ENCODE measurements at places on chromosomes 4 and X.

DNA sequence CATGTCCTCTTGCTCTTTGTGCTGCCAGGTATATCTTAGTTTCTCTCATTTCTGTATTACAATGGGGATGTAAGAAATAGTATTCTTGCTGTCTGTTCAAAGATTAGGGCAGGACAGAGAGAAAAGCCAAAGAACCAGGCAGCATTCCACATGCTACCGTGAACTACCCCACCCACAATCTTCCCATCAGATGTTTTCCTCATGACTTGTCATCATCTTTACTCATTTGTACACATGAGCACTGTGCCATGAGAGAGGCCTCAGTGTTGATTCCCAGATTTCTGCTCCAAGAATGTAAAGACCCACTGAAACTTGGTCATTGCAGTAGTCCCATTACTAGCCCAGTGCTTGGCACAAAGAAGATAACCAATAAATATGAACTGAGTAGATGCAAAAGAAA lies 354.6 kb upstream of the RASGEF1B start:
- DNase-seq, result no peak

DNA sequence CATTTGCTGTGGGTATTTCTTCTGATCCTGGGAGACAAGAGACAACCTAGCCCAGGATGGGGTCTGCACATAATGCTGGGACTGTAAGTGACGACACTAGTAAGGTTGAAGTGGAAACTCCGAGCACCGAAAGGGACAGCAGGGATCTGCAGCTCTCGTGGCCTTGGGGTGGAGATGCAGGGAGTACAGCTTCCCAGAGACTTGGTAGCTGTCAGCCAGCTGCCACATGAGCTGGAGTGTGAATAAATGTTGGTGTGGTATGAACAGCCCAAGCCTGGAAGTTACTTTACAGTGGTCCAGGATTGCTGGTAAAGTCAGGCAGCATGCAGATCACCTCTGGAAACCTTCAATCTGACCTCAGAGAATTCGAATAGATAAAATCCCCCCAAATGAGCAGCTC lies 97.6 kb downstream of the FAM193A start:
- DNase-seq, result no peak

DNA sequence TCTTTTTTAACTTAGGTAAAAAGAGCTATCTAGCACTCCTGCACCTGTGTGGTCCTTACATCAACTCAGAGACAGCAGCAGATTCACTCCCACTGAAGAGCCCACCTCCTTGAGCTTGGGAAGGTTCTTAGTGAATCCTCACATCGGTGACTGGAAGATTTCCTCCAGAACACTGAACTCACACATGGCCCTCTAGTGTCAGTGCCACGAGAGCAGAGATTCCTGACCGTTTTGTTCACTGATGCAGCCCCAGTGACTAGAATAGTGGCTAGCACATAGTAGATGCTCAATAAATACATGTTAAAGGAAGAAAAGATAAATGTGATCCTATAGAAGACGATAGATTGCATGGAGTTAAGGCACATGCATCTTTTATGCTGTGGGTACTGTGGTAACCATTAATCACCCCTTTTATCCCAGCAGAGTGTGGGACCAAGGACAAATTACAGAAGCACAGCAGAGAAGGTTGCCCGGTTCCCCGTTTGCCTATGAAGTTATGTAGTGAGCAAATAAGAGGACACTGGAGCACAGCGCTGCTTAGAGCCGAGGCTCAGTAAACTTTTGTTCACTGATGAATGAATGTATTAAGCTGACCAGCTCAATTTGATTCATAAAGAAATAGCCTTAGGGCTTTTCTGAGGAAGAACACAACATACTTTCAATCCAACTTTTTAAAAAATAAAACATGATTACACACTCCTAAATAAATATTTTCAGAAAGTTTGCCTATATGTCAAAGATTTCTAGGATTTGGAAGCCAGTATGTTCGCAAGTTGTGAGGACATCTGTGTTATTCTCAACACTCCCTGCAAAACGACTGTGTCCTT lies 8.7 kb downstream of the GASK1B start:
- DNase-seq, result no peak

DNA sequence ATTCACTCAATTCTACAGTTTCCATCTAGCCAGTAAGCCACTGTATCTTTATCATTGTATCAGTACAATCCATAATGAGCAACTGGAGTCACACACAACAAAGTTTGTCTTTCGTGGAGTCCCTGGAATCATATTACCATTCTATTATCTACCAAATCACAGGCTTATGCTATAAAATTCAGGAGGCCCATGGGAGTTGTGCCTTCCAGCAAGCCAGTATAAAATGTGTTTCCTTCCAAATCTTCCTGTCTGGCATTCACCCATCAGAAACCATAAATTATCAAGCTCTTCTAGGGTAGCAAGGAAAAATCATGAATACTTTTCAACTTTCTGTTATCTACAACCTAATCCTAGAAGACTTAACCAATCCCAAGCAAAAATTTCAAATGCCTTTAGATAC lies 1383.3 kb upstream of the PCDH7 start:
- no peak for DNase-seq

DNA sequence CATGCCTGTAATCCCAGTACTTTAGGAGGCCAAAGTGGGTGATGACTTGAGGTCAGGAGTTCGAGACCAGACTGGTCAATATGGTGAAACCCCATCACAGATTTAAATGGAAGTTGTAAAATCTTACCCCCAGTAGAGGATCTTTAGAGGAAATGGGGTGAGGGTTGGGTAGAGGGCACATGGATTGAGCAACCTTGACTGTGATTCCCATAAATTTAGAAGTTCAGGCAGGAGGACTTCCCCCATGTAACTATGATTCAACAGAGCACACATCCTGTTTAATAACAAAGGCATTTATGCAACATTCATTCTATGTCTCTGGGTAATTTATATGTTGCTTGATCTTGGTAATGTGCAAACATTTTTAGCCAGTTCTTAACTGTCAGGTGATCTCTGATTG lies 143.1 kb downstream of the RBM47 start:
- no peak for DNase-seq

DNA sequence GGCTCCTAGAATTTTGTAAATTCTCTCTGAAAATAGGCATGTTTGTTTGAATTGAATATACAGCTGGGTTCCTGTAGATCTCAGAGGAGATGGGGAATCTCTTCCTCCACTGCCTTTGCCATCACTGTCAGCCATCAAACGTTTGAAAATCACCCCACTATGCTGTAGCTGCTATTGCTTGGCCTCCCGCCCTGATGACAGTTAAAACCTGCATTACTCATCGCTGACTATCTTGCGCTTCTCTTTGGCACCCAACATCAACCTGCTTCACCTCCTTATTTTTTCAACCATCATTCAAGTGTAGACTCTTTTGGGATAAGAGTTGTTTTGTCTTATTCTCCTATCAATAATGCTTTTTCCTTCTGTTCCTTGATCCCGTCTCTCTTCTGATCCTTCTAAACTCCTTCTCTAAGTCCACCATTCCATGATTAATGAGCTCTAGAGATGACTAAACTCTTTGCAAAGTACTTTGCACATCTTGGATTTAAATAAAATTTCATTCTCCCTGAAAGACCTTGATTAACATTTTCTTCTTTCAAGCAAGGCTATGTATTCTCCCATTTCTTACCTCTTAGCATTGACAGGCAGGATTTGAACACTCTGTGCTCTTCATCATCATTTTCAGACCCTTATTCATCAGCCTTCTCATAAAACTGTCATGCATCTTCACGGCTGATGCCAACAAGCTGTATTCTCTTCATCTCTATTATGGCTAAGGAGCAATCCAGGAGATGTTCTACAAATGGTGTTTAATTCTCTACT lies 133.0 kb downstream of the SNCA start:
- DNase-seq, result no peak

- DNase-seq, result no peak
Observed at GRCh38 chr4:124321364-124321763, 391.2 kb downstream of the ANKRD50 start.

GRCh38 chr4:105998171-105999063 lies 103.1 kb downstream of the NPNT start:
- DNase-seq, result no peak

GRCh38 chrX:40273356-40274050 lies 175.7 kb upstream of the BCOR start:
- DNase-seq, result no peak

DNA sequence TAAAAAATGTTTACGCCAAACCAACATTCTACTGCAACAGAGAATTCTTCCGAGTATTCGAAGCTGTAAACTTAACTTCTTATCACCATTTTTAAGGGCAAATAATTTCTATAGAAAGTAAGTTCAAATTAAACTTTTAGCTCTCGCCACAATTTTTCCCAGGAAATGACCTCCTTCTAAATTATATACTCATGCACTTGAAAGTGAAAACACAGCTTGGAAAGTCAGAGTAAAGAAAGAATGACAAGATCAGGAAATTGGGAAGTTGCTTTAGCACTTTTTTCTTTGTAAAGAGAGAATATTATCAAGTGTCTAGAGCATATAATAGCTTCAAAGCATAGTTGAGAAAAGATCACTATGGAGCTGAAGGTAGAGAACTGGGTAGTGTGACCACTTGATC lies 1.2 kb downstream of the CYBB start:
- no peak for DNase-seq

- DNase-seq, result no peak
Observed at GRCh38 chr4:96390404-96390803, 550.5 kb downstream of the PDHA2 start.

DNA sequence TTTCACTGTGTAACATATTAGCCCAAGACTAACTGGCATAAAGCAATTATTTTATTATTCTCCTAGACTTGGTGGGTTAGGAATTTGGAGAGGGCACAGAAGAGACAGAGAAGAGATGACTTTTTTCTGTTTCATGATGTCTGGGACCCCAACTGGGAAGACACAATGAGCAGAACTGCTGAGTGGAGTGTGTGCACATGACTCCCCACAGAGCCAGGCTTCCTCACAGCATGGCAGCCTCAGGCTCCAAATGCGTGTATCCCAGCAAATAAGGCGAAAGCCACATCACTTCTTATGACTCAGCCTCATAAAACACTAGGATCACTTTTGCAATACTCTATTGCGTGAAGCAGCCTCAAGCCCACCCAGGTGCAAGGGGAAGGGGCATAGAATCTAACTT lies 68.4 kb downstream of the MFAP3L start:
- no peak for DNase-seq

DNA sequence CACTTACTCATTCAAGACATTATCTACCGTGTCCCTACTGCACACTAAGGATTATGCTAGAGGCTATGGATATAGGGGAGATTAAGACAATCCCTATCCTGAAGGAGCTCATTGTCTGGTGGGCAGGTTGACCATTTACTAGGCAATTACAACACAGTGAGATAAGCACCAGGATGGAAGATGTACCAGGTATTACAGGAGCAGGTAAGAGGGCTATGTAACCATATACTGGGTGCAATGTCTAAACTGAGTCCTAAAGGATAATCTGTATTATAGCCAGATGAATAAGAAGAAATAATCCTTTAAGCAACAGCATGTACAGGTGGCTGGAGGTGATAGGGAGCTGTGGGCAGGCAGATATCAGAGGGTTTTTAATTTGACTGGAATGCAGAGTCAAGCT lies 113.3 kb upstream of the TBC1D9 start:
- no peak for DNase-seq

- DNase-seq, result no peak
Observed at GRCh38 chr4:160299608-160300007, 1196.7 kb downstream of the RAPGEF2 start.

DNA sequence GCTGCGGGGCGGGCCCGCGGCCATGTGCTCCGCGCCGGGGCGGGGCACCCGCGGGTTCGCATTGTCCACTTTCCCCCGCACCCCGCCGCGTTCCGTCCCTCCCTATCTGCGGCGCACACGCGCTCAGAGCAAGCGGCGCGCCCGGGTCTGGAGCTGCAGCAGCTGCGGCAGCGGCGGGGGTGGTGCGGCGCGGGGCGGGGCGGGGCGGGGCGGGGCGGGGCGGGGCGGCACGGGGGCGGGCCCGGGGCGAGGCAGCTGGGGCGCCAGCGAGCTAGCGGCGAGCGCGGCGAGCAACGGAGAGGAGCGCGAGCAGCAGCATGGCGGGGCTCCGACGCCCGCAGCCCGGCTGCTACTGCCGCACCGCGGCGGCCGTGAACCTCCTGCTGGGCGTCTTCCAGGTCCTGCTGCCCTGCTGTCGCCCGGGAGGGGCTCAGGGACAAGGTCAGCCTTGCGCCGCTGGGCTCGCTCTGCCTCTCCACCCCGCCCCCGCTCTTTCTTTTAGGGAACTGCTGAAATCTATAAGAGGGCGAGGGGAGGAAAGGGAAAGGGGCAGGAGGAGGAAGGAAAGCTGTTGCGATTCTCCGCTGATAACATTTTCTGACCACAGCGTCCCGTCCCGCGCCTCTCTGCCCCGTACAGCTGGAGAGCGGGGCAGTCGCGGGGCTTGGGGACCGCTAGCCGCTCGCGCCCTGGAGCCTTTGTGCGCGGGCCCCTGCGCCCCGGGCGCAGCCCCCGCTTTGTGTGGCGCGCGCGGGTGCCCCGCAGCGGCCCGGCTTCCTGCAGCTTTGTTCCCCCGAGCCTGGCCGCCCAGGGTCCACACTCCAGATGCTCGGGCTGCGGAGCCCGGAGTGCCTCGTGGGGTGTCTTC lies at the start of gene TMEM131L:
Gene TMEM131L, plus strand, starts transcription at position 280 of the 868 bp plus-strand sequence. Its CDS starts 38 bp downstream, at position 318.
- DNase-seq, result no peak

DNA sequence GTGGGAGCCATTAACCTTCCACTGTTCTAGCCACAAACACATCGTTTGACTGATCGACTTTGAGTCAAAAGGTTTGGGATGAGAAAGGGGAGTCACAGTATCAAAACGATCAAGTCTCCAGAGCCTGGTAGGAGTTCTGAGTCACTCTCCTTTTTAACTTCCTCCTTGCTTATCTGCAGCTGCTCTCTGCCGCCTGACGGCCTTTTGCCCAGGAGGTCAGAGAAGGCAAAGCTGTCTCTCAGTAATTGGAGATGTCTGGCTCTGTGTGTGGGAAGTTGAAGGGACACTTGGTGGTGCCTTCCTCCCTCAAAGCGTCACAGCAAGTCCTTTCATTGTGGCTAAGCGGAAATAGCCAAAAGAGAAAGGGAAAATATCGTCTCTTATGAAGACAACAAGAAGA lies 63.1 kb downstream of the ANOS1 start:
- DNase-seq, result no peak

- no peak for DNase-seq
Observed at GRCh38 chr4:33725861-33726260, 2518.5 kb downstream of the ARAP2 start.

GRCh38 chr4:141026900-141027299 lies 106.4 kb downstream of the RNF150 start:
- DNase-seq, result no peak

DNA sequence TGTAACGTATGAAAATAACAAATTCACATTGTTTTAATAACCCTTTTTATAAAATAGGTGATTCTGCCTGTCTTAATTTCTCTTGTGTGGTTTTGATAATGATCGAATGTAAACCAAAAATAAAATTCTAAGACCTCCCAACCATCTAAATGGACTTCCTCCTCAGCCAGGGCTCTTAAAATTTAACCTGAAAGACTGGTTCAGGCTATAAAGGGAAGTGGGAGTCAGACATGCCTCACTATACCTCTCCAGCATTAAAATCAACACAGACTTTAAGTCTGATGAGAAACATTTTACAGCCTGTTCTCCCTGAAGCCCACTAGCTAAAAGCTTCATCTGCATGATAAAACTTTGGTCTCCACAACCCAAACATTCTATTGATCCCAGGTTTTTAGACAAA lies 97.6 kb upstream of the STIM2 start:
- DNase-seq, result no peak

Measured in stimulated activated CD8-positive, alpha-beta memory T cell treated with anti-CD3 and anti-CD28 coated beads, Interleukin-7, amount 100 ng/mL, for 1 hour (primary cell).